ENCODE measurements at places on chromosomes 5 and 9. TPM values are rescaled to one million over a fixed set of nuclear protein-coding genes. Genes with fewer than 3 reads are reported as not detected.

C7 gene
- total RNA-seq: 1.4 TPM

TMEM171 gene
- 2.1 TPM for total RNA-seq

HACD4 gene
- 0.13 TPM for total RNA-seq

CNTNAP3B gene
- total RNA-seq: 8.1 TPM

TTC39B gene
- total RNA-seq: 1.6 TPM

UBAP2 gene
- 94.6 TPM for total RNA-seq

RNF130 gene
- 73.1 TPM for total RNA-seq

IL9 gene
- total RNA-seq: not detected

PCDHGA2 gene
- total RNA-seq: 0.05 TPM

TRIP13 gene
- total RNA-seq: 45.9 TPM

NUTM2F gene
- not detected for total RNA-seq

REEP5 gene
- total RNA-seq: 112 TPM

TGFBI gene
- total RNA-seq: 314 TPM

EFNA5 gene
- total RNA-seq: 30.5 TPM

GPR150 gene
- total RNA-seq: 0.54 TPM

LCN1 gene
- total RNA-seq: not detected

CCNI2 gene
- 0.49 TPM for total RNA-seq

ECM2 gene
- not detected for total RNA-seq

MED7 gene
- 9.9 TPM for total RNA-seq

CLIC3 gene
- 6.2 TPM for total RNA-seq
